ENCODE measurements at places on chromosomes 7 and 10.

- no peak for DNase-seq
Observed at GRCh38 chr7:2825559-2826227, 18.4 kb downstream of the GNA12 start.

DNA sequence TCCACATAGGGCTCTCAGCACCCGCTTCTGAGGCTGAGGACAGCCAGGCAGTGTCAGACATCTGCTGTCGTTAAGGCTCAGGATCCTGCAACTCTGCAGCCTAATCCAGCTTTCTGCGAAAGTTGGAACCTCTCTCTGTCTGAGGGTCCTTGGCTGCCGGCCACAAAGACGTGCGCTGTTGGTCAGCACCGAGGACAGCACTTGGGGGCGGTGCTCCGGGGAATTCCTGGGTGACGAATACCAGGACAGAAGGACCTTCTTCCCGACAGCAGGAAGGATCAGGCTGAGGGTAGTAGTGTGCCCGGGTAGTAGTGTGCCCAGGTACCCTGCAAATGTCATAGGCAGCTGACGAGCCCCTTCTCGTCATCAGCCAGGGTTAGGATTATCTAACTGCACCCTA, 16.0 kb upstream of the RASGEF1A start:
- DNase-seq: no peak

GRCh38 chr10:3076138-3076537, 8.8 kb downstream of the PFKP start:
- no peak for DNase-seq

GRCh38 chr7:88492153-88492552, 185.5 kb upstream of the STEAP4 start:
- no peak for DNase-seq

GRCh38 chr10:3802526-3803265, 17.7 kb upstream of the KLF6 start:
- no peak for DNase-seq

DNA sequence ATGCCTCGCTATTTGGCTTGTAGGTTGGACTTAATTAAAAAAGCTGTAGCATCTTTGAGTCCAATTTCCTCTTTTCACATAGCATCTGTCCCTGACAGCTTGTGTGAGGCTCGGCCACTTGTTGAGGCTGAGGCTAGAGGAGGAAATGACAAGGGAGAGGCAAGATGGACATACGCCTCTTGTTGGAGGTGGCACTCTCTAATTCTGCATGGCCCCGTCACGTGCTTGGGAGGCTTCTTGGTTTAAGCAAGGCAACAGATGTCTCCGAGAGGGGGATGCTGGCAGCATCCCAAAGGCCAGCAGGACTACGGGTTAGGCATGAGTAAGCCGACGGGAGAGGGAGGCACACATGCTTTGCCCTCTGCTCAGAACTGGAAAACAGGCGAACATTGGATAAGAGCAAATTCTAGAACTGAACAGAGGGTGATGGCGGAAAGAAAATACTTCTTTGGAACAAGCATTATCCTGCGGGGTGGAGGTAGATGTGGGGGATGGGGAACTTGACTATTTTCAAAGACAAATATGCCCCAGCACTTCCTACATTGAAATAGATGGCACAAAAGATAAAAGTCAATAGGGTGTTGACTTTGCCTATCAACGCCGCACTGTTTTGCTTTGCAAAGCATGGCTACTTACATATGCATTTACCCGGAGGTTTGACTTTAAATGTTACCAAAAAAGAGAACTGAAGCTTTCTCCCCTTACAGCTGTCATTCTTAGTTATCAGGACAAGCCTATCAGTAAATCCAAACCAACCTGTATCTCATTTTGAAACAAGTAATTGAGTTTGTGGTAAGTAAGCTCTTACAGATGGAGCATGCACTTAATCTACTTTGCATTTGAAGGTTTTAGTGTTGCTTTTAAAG, 94.8 kb downstream of the CHN2 start:
- peak; percentile 33 for DNase-seq

DNA sequence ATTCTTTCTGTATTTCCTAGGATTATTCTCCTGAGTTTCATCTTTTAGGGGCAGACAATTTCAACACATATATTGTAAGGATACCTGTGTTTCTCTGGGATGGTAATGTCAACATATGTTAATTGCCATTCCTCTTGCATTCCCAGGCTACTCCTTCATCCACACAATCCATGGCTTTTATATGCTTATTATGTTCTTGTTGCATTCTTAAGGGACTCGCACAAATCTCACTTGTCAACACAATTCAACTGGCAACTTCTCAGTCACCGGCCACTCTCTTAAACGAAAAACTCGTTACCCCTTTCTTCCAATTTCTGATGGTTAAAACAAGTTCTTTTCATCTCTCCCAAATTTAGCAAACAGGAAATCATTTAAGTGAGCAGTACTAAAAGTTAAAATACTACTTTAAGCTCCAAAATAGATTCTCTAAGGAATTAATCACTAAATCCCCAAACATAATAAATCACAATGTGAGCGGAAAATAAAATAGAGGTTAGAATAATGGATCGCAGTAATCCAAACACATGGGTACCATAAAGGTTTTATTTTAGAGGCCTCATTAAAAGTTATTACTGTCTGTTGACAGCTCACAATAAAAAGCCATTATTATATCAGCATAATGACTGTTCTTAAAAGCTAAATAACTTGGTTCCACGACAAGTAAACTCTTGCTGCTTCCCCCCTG, 223.2 kb downstream of the ELMO1 start:
- DNase-seq: no peak

DNA sequence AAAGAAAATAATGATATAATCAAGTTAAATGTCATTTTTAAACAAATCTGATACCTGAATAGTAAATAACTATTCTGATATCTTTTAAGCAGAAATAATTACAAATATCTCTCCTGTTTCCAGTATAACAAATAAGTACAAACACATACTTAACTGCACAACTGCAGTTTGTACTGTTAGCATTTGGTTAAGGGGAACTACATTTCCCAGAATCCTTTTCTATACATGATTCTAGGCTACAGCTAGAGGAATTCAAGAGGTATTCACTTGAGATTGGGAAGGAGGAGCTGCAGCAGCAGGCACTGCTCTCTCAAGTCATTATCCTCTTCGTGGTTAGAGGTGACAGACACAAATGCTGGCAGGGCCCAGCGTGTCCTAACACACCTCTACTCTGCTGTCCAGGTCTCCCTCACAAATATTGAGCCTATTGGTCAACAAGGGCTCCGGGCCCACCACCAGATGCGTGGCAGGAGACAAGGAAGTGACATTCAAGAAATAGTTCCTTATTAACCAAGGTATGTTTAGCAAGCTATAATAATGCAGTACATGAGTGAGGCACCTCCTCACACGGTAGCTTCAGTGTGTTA, 255.1 kb upstream of the MKLN1 start:
- no peak for DNase-seq

DNA sequence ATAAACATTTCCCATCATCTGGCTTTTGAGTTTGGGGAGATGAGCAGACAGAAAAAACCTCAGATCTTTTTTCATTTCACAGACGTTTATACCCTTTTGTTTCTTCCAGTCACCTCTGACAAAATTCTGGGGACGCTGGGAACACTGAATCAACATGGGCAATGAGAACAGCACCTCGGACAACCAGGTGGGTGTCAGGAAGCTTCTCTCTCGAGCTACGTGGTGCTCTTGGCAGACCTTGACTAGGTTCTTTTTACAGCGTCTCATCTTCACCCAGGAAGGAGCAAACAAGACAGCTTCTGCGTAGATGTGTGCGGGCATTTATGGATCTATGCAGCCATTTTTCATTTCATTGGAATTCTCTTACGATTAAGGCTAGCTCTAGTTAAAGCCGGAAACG, 32.9 kb downstream of the TACC2 start:
- no peak for DNase-seq

GRCh38 chr7:90236721-90237289, 8.2 kb upstream of the CFAP69 start:
- DNase-seq: no peak

DNA sequence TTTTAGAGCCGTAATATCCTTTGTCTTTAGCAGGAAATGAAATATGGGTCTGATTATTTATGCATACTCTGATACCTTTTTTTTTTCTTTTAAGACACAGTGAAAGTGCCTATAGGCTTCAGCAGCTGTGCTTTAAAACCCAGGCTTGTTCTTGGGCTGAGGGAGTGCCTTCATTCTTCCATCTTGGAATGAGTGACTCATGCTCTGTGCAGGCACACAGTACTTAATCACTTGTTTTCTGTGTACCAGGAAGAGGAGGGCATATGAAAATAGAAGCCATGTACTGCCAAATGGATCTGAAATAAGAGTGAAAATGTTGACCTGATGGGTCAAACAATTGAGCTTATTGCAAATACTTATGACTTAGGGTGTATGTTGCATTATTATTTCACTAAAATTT, 12.0 kb downstream of the INPP5F start:
- DNase-seq: no peak

DNA sequence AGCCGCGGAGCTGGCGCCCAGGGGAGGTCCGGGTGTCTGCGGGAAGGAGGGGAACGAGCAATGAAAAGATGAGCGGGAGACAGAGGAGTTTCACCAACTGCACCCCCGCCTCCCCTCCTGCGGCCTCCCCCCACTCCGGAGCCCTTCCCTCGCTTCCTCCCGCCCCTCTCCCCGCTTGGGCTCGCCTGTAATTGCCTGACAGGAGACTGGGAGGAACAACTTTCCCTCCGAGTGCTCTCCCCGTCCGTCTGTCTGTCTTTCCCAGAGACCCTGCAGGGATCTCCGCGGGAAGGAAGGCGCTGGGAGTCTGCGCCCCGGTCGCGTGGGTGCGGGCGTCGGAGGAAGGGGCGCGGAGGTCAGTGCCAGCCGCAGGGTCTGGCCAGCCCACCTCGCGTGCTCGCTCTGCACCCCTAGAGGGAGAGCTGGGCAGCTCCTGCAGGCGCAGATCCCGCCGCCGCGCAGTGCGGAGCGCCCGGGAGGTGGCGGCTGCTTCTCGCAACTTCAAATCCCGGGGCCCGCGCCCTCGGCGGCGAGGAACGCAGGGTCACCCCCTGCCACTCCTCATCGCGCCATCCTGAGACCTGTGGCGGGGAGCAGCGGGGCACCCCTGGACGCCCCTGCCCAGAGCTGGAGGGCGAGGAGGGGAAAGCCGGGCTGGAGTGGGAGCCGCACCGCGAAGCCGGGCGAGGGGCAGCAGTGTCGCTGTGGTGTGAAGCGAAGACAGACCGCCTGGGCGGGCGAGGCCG, 511 bp upstream of the NRP1 start:
- DNase-seq: no peak

GRCh38 chr10:3879073-3879472, 94.1 kb upstream of the KLF6 start:
- no peak for DNase-seq

DNA sequence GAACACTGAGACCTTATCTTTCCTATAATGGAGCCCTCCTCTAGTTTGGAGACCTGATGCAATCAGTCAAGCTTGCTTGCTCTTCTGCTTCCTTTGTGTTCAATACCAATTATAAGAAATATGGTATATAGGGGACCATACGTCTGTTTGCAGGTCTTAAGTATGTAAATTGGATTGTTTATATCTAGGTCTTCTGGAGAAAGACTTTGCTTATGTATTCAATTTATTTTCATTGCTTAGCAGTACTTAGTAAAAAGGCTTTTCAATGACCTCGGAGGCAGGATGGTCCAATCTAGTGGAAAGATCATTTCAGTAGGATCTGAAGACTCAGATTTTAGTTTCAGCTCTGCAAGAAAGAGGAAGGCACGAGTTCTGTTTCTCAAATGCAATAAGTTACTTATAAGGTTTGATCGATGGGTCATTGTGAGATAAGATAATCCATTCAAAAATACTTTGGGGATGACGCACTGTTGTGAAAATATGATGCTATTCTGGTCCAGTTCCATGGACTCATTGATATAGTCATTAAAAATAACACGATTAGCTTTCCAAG, 571.6 kb downstream of the SH2D4B start:
- no peak for DNase-seq

DNA sequence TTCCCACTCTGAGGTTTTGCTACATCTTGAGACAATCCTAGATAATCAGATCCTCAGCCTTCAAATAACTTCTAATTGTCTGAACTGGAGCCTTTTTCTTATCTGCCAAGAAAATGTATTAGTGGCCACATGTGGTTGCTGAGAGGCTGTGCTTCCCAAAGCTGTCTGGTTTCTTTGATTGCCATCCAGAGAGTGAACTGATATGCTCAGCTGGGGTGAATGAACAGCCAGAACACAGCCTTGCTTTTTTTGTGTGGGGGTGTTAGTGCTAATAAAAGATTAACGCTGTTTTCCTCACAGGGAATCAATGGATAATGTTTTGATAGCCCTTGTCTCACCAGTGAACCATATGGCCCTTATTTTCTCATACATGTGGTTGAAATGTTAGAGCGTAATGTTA, 66.9 kb downstream of the BBS9 start:
- no peak for DNase-seq

GRCh38 chr10:58385784-58386112, 538 bp downstream of the TFAM start:
- no peak for DNase-seq

GRCh38 chr7:1963575-1963974, 269.2 kb downstream of the MAD1L1 start:
- no peak for DNase-seq

DNA sequence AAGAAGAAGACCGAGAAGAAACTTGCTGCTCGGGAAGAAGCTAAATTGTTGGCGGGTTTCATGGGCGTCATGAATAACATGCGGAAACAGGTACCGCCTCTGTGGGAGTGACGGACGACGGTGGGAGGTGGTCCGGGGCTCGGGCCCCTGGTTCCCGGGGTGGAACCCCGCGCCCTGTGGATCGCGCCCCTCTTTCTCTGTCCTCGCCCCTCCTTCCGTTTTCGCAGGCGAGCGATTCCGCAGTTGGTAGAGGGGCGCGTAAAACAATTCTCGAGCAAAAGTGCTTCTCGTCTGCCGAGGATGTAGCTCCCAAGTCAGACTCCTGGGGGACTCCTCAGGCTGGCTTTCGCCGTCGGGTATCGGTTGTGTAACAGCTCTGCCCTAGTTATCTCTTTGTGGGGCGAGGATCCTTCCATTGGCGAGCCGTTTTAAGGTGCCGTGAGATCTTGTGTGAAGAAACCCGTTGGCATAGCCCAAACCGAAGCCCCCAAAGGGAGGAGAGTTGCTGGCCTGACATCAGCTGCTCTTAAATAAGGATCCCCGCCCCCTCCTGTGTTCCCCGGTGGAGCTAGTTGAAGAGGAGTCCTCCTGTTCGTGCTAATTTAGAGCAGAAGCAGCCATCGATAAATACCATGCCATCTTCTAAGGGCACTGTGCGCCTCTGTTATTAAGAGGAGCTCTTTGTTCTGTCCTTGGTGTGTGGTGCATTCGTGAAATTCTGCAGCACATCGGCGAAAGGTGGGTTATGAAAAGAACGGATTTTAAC, 655 bp downstream of the KLHL7 start:
- DNase-seq: no peak

GRCh38 chr7:104175361-104175984, 32.3 kb downstream of the ORC5 start:
- DNase-seq: no peak

- DNase-seq: no peak
Observed at GRCh38 chr10:48796713-48797245, 112.1 kb downstream of the WDFY4 start.
